ENCODE measurements at places on chromosomes 5 and 9. TPM values are rescaled to one million over a fixed set of nuclear protein-coding genes. Genes with fewer than 3 reads are reported as not detected.

DNA sequence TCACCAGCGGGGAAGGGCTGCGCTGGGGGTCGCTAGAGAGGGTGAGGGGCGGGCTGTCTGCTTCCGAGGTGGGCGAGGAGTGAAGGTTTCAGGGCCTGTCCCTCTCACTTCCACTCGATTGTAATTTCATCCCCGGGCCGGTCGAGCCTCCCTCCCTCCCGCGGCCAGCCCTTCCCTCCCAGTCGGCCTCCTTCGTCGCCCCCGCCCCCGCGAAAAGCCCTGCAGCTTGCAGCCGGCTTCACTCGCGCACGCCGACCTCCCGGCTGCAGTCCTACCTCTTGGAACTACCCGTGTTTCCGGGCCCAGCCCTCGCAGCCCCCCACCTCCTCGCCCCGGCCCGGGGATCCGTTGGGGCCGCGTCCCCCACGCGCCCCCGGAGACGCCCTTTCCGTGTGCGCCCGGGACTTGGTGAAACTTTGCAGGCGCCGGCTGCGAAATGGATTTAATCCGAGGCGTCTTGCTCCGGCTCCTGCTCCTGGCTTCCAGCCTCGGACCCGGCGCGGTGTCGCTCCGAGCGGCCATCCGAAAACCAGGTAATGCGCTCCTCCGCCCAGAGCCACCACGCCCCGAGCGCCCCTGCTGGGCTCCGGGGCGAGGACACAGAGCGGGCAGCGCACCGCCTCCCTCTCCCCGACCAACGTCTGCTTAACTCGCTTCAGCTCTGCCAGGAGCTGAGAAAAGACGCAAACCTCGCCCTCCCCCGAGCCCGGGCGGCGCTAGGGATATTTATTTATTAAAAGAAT, at the start of gene EGFLAM:
TSS of gene EGFLAM (plus strand) at position 241 of the 743 bp plus-strand sequence. CDS start at position 437, 196 bp downstream.
- H3K27me3 ChIP-seq: peaks cover 82% of the 10 kb centered on the region
- H3K4me1 ChIP-seq: peaks cover 25% of the 10 kb centered on the region
- DNase-seq: no peak
- no peaks in the 10 kb centered on the region for H3K36me3 ChIP-seq
- H3K4me3 ChIP-seq: peak within 1 kb of the TSS; percentile 45

Gene SIT1
- 1.5 TPM for total RNA-seq

Gene CD274
- 16.5 TPM for total RNA-seq

GRCh38 chr5:75975496-75975895, 107.7 kb upstream of the SV2C start:
- H3K4me1 ChIP-seq: no peaks in the 10 kb centered on the region
- no peaks in the 10 kb centered on the region for H3K36me3 ChIP-seq
- no peak overlapping the region for H3K27ac ChIP-seq
- no peak overlapping the region for H3K4me3 ChIP-seq
- no peaks in the 10 kb centered on the region for H3K27me3 ChIP-seq

GRCh38 chr5:104363567-104363966, 801.0 kb upstream of the NUDT12 start:
- H3K4me3 ChIP-seq: no peak overlapping the region
- H3K27me3 ChIP-seq: no peaks in the 10 kb centered on the region
- H3K27ac ChIP-seq: no peak overlapping the region

GRCh38 chr9:99231711-99232110, 9.6 kb downstream of the SEC61B start:
- no peaks in the 10 kb centered on the region for H3K4me1 ChIP-seq
- DNase-seq: no peak
- H3K27me3 ChIP-seq: no peaks in the 10 kb centered on the region
- H3K4me3 ChIP-seq: no peak overlapping the region

GRCh38 chr9:32426278-32426939, 42.0 kb downstream of the ACO1 start:
- no peak overlapping the region for H3K4me3 ChIP-seq
- peaks cover 3% of the 10 kb centered on the region for H3K4me1 ChIP-seq
- peaks cover 87% of the 10 kb centered on the region for H3K36me3 ChIP-seq
- no peak for DNase-seq

- H3K4me3 ChIP-seq: no peak overlapping the region
- DNase-seq: no peak
- no peaks in the 10 kb centered on the region for H3K27me3 ChIP-seq
- no peaks in the 10 kb centered on the region for H3K36me3 ChIP-seq
- H3K27ac ChIP-seq: no peak overlapping the region
Observed at GRCh38 chr9:6272229-6272598, 56.0 kb upstream of the TPD52L3 start.

DNA sequence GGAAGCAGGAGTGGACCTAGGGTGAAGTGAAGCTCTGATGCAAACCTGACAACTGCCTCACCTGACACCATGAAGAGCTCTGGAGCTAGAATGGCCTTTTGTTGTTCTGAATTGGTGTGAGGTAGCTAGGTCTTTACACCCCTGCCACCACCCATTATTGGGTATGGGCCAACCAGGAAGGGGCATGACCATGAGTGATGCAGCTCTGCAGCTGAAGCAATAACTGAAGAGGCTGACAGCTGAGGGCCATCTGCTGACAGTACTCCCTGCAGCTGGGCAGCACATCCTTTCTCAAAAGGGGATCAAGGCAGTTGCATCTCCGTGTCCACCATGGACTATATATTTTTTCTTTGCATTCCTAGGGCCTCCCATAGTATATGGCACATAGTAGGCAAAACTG, 87.0 kb upstream of the TLE1 start:
- H3K4me3 ChIP-seq: no peak overlapping the region
- DNase-seq: no peak
- H3K27me3 ChIP-seq: no peaks in the 10 kb centered on the region
- H3K36me3 ChIP-seq: no peaks in the 10 kb centered on the region
- H3K4me1 ChIP-seq: no peaks in the 10 kb centered on the region

DNA sequence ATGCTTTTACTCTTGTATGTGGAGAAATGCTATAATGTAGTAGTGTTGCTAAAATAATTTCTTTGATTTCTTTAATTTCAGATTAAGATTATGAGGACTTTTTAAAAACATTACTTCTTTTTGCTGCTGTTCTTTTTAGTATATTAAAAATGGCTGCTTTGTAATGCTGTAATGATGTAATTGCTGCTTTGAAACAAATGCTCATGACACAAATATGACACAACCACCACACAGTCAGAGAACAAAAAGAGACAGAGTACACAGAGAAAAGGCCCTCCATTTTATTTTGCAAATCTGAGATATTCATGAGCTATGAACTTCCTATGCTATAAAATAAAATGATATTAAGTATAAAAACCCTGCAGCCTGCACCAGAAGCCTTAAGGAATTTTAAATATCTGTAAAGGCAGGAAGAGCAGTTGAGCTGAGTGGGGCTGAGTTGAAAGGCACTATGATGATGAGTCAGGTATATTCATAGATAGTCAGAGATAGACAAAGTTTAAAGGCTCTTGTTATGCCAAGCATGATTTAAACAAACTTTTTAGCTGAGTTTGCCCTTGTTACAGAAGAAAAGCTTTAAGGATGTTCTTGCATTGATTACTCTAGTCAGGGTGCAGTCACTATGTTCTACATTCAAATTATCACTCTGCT, 5.1 kb upstream of the POU5F2 start:
- H3K4me1 ChIP-seq: no peaks in the 10 kb centered on the region
- no peak for DNase-seq
- H3K4me3 ChIP-seq: no peak overlapping the region
- no peaks in the 10 kb centered on the region for H3K27me3 ChIP-seq
- no peaks in the 10 kb centered on the region for H3K36me3 ChIP-seq

- peaks cover 35% of the 10 kb centered on the region for H3K4me1 ChIP-seq
- no peaks in the 10 kb centered on the region for H3K27me3 ChIP-seq
- H3K4me3 ChIP-seq: no peak overlapping the region
- H3K27ac ChIP-seq: peak overlapping the region; percentile 4
Observed at GRCh38 chr9:75148561-75148960, 60.2 kb downstream of the OSTF1 start.

Gene PTGES2
- 30.6 TPM for total RNA-seq

GRCh38 chr9:70954126-70954525, 167.3 kb downstream of the TRPM3 start:
- peak overlapping the region; percentile 68 for H3K27ac ChIP-seq
- no peaks in the 10 kb centered on the region for H3K4me1 ChIP-seq
- DNase-seq: no peak
- no peak overlapping the region for H3K4me3 ChIP-seq

Gene RGS3
- 66.2 TPM for total RNA-seq

Gene PCDH1
- total RNA-seq: 55.7 TPM

DNA sequence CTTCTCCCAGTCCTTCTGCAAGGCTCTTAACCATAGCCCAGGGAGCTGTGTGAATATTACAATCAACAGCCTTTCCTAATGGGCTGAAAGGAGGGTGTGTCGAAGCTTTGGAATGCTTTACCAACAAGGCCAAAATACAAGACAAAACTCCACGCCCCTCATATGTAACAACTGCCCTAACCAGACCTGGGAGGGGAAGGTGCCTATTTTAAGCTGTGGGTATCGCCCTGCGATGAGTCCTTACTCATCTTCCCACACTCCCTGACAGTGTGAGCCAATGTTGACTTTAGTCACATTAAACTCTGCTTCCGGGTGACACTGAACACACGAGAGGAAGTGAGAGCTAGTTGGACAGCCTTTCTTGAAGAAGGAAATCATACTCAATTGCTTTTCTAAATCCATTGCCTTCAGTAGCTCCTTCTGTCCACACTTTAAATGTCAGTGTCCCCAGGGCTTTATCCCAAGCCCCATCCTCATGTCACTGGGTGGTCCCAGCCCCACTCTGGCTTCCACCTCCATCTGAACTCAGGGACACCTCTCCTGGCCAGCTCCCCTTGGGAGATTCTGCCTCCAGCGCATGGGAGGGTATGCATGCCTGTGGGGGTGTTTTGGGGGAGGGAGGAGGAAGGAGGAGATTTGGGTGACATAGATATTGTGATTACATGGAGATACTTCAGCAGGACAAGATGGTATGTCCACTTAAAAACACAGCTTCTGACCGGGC, 6.5 kb upstream of the TBC1D9B start:
- H3K4me1 ChIP-seq: peaks cover 15% of the 10 kb centered on the region
- no peak overlapping the region for H3K4me3 ChIP-seq
- peak overlapping the region; percentile 0 for H3K27ac ChIP-seq
- H3K36me3 ChIP-seq: no peaks in the 10 kb centered on the region
- no peaks in the 10 kb centered on the region for H3K27me3 ChIP-seq

Gene FOXI1
- not detected for total RNA-seq

- H3K27me3 ChIP-seq: no peaks in the 10 kb centered on the region
- no peaks in the 10 kb centered on the region for H3K4me1 ChIP-seq
- DNase-seq: no peak
- H3K36me3 ChIP-seq: no peaks in the 10 kb centered on the region
- H3K4me3 ChIP-seq: no peak overlapping the region
- H3K27ac ChIP-seq: no peak overlapping the region
Observed at GRCh38 chr9:12185856-12186255, 507.3 kb upstream of the TYRP1 start.

Gene FAXDC2
- 72.7 TPM for total RNA-seq

Gene DMRT3
- 0.24 TPM for total RNA-seq

DNA sequence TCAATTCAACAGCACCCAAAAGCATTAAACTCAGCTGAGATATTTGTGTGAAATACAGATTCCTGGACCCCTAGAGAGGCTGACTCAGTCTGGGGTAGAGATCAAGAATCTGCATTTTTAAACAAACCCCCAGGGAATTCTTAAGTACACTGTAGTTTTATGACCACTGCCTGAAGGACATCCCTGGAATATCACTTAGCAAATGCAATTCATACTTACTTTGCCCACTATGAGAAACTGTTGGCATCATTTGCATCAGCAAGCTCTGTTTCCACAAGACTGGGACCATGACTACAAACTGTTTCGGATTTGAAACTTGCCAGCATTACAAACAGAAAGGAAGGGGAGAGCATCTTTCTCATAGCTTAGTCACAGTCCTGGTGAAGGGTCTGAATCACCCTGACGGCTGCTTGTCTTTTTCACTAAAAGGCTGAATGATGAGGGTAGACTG, 63.7 kb downstream of the MLLT3 start:
- DNase-seq: no peak
- H3K27ac ChIP-seq: no peak overlapping the region
- H3K4me3 ChIP-seq: no peak overlapping the region
- H3K27me3 ChIP-seq: no peaks in the 10 kb centered on the region
- H3K36me3 ChIP-seq: no peaks in the 10 kb centered on the region

- H3K36me3 ChIP-seq: no peaks in the 10 kb centered on the region
- H3K27me3 ChIP-seq: no peaks in the 10 kb centered on the region
- H3K4me1 ChIP-seq: no peaks in the 10 kb centered on the region
- no peak overlapping the region for H3K4me3 ChIP-seq
- H3K27ac ChIP-seq: no peak overlapping the region
Observed at GRCh38 chr5:100043475-100043874, 491.7 kb upstream of the FAM174A start.

DNA sequence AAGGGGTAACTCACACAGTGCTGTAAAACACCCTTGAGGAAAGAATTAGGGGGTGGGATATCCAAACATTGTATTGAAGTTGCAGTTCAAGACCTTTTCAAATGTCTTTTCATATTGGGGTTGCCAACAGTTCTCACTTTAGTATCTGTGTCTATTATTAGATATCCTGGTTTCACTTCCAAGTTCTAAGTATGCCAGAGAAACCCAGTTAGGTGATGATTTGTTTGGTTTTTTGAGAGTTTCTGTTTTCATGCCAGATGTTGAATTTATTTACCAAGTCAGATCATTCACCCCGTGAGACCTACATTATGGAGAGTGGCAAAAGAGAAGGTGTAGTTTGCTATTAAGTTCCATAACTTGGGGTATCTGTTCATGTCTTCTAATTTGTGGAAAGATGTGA, 64.5 kb downstream of the C9orf152 start:
- no peak for DNase-seq
- no peaks in the 10 kb centered on the region for H3K27me3 ChIP-seq
- no peak overlapping the region for H3K4me3 ChIP-seq
- H3K27ac ChIP-seq: no peak overlapping the region
- H3K4me1 ChIP-seq: peaks cover 76% of the 10 kb centered on the region

- H3K36me3 ChIP-seq: no peaks in the 10 kb centered on the region
- peaks cover 100% of the 10 kb centered on the region for H3K4me1 ChIP-seq
- H3K4me3 ChIP-seq: no peak overlapping the region
- no peak for DNase-seq
- H3K27me3 ChIP-seq: no peaks in the 10 kb centered on the region
- H3K27ac ChIP-seq: peak overlapping the region; percentile 80
Observed at GRCh38 chr9:127541865-127542264, 70.2 kb upstream of the STXBP1 start.

Gene PCDHB12
- 1.7 TPM for total RNA-seq

- no peaks in the 10 kb centered on the region for H3K27me3 ChIP-seq
- no peak overlapping the region for H3K27ac ChIP-seq
- DNase-seq: no peak
Observed at GRCh38 chr9:130371196-130371966, 73.4 kb upstream of the ASS1 start.

DNA sequence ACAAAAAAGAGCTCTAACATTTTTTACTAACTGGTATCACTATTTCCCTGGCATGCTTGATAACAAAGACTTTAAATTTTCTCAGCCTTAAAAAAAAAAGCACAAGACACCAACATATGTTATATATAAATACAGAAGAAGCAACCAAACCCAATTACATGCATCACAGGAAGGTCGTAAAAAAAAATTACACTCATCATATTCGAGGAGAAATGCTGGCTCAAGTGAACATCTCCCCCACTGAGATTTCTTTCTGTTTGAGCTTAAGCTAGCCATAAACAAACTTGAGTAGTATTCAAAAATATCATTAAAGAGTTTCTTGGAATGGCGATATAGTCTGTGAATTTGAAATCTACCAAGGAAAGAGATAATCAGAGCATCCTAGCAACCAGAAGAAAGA, 7.5 kb upstream of the MSH3 start:
- no peak overlapping the region for H3K27ac ChIP-seq
- H3K4me1 ChIP-seq: no peaks in the 10 kb centered on the region
- H3K36me3 ChIP-seq: no peaks in the 10 kb centered on the region
- DNase-seq: no peak
- no peaks in the 10 kb centered on the region for H3K27me3 ChIP-seq
